ENCODE measurements at places on chromosomes 7 and 10.

DNA sequence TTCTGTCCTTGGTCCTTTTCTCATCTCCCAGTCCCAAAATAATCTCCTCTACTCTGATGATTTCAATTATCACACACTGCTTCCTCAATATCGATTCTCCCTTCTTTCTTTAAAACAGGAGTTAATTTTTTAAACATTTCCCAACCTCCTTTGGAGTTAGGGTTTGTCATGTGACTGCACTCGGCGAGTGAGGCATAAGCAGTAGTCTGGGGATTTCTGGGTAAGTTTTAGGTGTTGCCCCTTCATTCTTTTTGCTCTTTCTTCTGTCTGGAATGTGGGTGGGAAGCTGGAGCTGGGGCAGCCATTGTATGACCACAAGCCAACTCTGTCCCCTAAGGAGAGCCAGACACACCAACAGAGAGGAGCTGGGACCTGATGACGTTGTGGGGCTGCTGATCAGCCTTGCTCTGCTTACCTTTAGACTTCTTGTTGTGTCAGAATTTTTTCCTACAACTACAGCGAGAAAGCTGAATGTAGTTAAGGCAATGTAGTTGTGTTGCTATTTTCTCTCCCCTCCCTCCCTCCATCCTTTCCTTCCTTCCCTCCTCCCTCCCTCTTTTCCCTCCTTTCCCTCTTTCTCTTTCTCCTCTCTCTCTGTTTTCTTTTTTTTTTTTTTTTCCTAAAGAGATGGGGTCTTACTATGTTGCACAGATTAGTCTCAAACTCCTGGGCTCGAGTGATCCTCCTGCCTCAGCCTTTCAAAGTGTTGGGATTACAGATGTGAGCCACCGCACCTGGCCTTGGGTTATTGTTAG is 6.5 kb upstream of the TSPAN14 start:
- no peak for DNase-seq

DNA sequence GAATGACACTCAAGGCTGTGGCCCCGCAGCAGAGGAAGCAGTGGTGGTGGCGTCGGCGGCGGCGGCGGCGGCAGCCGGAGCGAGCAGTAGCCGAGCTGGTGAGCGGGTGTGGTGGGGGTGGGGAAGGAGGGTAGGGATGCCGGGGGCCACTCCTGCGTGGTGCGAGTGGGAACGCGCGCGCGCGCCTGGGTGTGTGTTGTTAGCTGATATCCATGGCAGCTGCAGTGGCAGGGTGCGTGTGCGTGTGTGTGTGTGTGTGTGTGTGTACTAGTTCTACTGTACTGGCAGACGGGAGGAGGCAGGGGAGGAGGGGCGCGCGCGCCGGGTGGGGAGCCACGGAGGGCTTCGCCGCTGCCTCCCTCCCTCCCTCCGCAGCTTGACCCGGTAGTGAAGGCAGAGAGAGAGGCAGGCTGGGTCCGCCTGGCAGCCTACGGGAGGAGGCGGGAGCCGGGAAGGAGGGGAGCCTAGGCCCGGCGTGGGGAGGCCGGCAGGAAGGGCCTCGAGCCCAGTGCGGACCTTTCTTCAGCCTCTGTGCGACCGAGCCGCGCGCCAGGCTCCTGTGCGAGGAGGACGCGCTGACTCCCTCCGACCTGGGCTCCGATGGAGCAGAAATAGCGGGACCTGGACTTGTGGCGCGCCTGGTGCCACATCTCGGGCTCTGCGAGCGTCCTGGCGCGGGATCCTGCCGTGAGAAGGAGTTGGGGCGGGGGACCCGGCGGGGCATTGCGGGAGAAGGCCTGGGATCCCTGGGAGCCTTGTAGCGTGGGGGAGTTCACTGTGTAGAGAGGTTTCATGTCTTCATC is at the start of gene MAGI2:
Gene MAGI2, minus strand, starts transcription at position 110 of the 803 bp plus-strand sequence. CDS start 347 bp downstream, outside the sequence.
- peak; percentile 94 for DNase-seq

GRCh38 chr10:79358811-79359210 is 11.5 kb downstream of the PPIF start:
- DNase-seq, result no peak

DNA sequence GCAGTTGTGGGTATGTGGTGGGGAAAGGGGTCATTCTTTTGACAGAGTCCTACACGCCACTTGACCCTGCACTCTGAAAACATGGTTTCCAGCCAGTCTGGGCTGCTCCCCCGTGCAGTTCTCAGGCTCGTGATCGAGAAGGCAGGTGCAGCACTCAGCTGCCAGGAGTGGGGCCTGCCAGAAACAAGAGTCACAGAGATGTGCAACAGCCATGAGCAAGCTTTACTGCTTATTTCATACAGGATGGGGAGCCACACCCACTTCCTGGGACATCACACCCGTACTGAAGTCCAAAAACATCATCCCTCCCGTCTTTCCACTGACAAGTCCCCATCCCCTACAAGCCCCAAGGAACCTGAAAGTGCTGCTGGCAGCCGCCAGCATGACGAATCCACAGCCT is 9.3 kb downstream of the ATG9B start:
- DNase-seq, result no peak

DNA sequence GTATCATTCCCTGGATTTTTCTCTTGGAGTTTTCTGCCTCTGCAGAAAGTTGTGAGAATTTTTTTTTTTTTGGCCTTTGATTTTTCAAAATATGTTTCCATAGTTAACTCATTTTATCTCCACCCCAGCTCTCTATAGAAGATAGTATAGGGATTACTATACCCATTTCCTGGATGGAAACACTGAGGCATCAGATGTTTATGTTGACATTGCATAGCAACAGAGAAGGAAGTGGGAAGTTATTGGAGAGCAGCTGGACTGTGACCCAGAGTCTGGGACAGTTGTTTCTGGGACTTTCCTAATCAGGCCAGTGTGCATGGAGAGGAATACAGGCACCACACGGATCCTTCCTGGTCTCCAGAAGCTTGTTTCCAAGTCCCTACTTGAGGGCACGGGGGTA is 158.0 kb downstream of the CDH23 start:
- no peak for DNase-seq

- no peak for DNase-seq
Measured at GRCh38 chr10:20966426-20966825, 69.3 kb upstream of the NEBL start.

GRCh38 chr10:24721229-24722106 is 2.2 kb downstream of the ARHGAP21 start:
- DNase-seq, result no peak

- no peak for DNase-seq
Measured at GRCh38 chr7:135194494-135195095, 16.7 kb downstream of the WDR91 start.

GRCh38 chr7:12564996-12565764 is 5.3 kb upstream of the SCIN start:
- peak; percentile 11 for DNase-seq

GRCh38 chr10:11320809-11321520 is 290.5 kb downstream of the USP6NL start:
- no peak for DNase-seq

DNA sequence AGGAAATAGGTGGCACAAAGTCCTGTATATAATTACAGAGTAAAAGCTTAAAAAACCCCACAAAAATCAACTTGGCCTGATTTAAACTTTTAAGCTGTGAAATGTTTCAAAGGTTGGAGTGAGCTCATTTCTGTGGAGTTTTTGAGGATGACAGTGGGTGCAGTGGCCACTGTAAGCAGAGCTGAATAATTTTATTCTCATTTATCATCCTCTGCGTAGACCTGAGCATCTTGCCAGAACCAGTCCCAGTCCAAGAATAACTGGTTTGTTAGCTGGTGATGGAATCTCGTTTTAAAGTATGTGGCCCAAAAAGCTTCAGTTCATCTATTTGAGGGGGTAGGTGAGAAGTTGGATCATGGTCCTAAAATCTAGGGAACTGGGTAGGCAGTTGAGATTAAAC is 4.4 kb downstream of the BMPER start:
- DNase-seq, result no peak

- peak; percentile 92 for DNase-seq
Measured at GRCh38 chr10:126041804-126042231, 145.5 kb downstream of the FANK1 start.

- DNase-seq, result no peak
Measured at GRCh38 chr10:129533281-129533680, 66.2 kb downstream of the MGMT start.

DNA sequence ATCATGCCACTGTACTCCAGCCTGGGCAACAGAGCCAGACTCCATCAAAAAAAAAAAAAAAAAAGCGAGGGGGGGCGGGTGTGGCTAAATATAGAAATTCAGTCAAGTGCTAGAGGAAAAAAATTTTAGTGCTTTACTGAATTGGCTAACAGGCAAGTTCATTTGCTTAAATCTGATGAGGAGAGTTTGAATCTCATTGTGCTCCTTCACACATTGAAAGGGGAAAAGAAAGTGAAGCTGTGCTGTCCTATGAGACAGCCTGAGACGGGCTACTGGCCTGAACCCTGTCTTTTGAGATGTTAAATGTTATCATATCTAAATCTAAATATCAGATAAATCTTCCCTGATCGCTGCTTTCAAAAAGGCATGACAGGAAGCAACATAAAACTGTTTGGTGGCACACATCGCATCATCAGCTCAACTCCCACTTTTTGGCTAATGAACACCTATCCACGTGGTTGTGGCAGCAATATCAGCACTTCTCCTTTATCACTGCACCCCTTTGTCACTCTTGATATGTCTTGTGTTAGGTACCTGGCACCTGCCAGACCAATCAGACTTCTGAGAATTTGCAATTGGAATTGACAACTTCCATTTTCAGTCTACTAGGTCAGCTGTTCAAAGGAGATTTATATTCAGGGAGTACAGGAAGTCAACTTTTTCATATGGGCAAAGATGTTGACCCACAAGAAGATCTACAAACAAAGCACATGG is 14.0 kb upstream of the IFIT1B start:
- no peak for DNase-seq

GRCh38 chr10:46527241-46527811 is 29.1 kb downstream of the GPRIN2 start:
- DNase-seq, result no peak

DNA sequence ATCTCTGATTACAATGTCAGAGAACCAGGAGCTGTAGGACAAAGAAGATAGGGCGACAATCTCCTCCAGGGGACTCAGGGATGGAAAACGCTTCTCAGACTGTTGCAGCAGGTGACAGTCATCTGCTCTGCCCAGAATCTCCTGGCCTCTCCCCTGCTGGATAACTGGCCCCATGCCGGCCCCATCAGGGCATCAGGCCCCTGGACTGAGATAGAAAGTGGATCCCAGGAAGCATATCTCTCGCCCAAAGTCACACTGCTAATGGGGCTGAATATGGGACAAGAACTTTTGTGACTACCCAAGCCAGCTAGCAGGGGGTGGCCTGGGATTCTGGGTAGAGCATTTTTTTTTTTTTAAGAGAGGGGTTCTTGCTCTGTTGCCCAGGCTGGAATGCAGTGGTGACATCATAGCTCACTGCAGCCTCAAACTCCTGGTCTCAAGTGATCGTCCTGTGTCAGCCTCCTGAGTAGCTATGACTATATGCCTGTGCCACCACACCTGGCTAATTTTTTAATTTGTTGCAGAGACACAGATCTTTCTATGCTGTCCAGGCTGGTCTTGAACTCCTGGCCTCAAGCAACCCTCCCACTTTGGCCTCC is 20.5 kb upstream of the MLXIPL start:
- DNase-seq, result no peak

DNA sequence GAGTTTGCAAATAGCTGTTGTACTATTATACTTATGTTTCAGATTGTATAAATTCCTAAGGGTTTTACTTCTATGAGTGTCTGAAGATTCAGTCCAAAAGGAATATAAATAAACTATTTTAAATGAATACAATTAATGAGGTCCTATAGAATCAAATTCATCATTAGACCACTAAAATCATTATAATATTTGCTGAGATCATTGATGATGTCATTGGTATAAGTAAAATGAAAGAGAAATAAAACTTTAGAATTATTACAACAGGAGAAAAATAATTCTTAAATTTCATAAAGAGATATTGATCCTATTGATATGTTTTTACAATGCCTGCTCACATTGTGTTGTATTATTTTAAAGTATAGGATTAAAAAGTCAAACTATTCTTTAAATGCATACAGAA is 544.0 kb upstream of the ZWINT start:
- no peak for DNase-seq

DNA sequence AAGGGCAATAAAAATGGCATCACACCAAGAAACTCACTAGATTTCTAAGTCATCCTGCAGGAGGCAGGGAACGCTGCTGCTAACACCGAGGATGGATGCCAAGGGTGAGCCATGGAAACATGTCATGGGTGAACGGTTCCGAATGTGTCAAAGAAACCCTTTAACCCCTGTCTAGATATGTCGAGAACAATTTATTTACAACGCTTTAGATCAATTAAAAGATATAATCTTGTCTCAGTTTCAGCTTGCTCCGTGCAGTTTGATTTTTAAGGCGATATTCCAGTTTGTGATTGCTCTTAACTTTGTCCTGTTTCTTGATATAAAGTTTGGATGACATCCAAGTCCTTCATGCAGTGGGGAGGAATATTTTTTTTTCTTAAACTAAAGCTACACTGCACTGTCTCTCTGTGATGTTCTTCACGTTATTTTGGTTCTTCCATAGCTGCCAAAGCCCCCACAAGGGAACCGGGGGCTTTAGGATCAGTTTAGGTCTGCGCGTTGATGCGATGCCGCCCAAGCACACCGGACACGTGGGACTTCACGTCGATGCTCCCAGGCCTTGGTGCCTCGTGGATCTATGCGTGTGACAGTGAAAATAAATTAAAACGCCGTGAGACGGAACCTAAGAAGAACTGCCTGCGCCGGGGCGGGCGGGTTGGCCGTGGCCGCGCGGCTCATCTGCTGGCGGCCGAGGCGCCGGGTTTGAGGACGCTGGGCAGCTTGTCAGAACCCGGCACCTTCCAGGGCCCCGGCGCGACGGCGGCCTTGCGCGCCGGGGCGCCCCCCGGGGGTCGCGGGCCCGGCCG is 220.3 kb downstream of the PHTF2 start:
- peak; percentile 65 for DNase-seq

DNA sequence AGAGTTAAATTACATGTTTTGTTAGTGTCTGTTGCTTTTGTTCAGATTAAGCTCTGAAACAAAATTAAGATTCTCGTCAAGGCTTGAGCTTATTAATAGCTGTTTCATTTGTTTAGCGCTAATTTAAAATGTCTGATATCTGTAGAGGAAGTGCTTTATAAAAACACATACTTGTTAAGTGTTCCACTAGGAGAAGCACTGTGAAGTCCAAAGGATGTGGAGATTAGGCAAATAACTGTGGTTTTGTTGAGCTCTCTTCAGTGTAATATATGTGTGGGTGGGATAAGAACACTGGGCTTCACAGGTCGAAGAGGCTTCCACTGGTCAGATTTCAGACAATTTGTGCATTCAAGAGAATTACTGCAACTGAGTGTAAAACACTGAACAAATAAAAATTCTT is 242.0 kb downstream of the AUTS2 start:
- peak; percentile 36 for DNase-seq
